ENCODE measurements at places on chromosomes 7 and 10.

DNA sequence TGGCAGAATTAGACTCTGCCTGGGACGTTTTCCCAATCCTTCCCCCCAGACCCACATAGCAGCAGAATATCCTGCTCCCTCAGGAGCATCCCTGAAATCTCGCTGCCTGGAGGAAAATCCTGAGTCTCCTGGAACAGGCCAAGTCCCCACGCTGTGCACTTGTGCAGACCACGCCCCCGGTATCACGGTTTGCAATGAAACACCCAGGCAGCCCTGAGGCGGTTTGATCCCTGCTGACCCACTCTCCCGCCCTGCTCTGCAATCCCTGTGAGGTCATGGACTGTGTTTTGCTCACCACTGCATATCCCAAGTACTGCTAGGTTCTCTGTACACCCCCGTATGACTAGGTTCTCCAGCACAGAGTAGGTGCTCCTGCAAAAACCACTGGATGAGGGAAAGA lies 411.8 kb upstream of the MGMT start:
- DNase-seq: no peak

DNA sequence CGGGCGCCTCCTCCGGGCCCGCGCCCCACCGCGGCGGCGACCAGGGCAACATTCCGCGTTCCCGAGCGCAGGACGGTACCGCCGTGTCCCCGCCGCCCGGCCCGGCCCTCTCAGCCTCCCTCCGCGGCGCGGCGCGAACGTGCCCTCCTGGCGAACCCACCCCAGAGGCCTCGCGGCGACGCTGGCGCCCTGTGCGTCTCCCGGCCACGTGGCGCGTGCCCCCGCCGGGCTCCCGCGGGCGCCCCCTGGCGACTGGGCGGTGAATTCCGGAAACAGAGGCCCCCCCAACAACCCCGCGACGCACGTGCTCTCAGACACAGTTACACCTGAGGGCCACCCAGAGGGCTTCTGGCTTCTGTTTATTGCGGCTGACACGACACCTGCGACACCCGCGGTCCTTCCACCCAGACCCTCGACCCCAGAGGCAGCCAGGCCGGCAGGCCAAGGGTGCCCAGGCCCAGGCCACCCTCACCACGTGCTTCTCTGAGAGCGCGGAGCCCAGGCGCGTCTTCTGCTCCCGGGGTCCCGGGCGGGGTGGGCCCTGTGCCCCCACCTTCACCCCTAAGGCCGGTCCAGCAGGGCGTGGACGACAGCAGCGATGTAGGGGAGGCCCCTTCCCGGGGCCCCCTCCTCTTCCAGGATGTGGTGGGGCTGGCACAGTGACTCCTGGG lies at the start of gene SAP25:
Gene SAP25 (minus strand): TSS at position 210 of the 671 bp plus-strand sequence. CDS start 158 bp downstream, at position 52.
- DNase-seq: no peak

GRCh38 chr10:79239275-79239779 lies 107.9 kb upstream of the PPIF start:
- DNase-seq: no peak

GRCh38 chr7:18566829-18567228 lies 71.3 kb downstream of the HDAC9 start:
- DNase-seq: no peak

DNA sequence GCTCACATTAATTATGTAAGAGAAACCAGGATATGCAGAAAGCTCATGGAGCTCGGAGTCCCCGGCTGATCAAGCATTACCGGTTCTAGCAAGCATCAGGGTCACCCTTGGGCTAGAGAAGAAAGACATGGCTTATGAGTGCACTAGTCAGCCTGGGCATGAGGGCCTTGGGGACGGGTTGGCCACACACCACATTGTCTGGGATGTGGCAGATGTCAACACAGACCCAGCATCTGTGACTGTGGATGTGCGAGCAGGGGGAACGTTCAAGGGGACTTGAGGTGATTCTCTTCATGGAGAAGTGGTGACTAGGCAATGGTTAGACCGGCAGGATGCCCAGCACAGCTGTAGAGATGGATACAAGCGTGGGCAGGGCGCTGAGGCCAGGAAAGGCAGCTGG lies 13.7 kb downstream of the ZMIZ2 start:
- no peak for DNase-seq

- DNase-seq: no peak
These were observed 1.8 kb downstream of the PNLIPRP3 start for GRCh38 chr10:116429288-116429977.

- no peak for DNase-seq
These were observed 104.2 kb upstream of the CDCA7L start for GRCh38 chr7:22049766-22050500.

DNA sequence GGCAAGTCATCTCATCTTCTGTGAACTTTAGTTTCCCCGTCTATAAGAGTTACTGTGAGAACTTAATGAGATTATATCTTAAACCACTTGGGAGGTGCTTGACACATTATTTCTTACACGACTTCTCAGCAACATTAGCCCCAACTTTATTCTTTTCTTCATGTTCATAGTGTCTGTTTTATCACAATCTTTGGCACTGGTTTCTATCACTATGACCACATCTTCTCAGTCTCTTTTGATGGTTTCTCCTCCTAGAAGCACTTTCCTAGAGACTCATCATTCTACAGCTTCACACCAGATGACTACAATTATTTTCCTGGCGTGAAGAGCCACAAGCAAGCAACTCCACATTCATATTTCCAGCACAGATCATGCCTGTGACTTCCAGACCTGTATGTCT lies 26.5 kb upstream of the BET1 start:
- no peak for DNase-seq

Data from fibroblast of skin of left quadriceps (primary cell).